ENCODE measurements at places on chromosomes 12 and 14.
A peak's percentile ranks its signal among the peaks of the same experiment; 100 is the strongest.

GRCh38 chr12:89863968-89864367 lies 155.3 kb upstream of the ATP2B1 start:
- DNase-seq = no peak

DNA sequence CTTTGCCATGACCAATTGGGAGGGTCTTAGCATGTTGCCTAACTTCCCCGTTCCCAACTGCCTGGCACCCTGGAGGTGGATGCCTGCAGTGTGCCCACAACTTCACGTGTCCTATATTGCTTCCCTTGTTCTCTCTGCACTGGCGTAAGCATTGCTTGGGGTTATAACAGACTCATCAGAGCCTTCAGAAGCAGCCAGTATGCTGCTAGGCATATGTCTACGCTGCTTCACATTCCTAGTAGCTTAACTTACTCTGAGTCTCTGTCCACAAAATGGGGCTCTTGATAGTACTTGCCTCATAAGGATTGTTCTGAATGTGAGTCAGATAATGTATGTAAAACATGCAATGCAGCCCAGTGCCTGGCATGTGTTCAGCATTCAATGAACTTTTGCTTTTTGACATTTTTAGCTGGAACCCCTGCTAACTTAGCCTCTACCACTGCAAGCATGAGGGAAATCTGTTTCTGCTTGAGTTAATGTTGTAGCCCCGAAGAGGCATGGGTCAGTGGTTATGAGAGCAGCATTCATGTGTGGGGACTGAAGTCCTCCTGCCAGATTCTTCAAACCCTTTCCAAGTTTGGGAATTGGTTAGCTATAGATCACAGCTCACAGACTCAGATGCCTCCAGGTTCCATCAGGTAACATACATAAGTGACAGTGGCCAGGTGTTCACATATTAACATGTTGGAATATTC lies 2.8 kb downstream of the SLC5A8 start:
- DNase-seq = no peak

- no peak for DNase-seq
Observed at GRCh38 chr12:116318576-116319232, 41.2 kb upstream of the MED13L start.

GRCh38 chr12:58886474-58886873 lies 33.8 kb downstream of the LRIG3 start:
- no peak for DNase-seq

- DNase-seq = no peak
Observed at GRCh38 chr12:82650627-82651337, 35.9 kb upstream of the TMTC2 start.

DNA sequence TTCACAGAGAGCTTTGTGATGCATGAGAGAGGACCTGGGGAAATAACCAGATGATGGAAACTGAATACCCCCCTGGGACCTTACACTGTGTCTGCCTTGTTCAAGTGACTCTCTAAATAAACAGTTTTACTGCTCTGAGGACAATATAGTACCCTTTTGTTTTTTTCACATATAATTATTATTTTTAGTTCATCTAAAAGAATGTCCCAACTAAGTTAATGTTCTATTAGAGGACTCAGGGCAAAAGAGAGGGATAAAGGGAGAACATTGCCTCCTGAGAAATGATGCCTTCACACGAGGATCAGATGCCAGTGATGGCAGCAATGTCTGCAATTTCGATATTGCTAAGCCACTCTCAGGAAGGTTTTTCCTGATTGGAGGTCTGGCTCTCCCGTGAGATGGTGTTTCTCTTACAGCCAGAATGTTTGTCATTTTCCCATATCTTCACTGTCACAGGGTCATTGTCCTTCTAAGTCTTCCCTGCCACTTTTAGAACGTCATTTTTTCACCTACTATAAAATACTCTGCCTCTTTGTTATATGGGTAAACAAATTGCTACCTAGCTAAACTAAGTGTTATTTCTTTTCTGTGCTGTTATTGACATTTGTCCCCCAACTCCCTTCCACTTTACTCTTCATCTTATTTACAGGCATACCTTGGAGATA lies 201.6 kb downstream of the RAD51B start:
- no peak for DNase-seq

- DNase-seq = peak; percentile 85
Observed at GRCh38 chr14:103528587-103529382, at the start of gene TRMT61A. TRMT61A (plus strand) TSS chr14:103529196; CDS start chr14:103529979, 783 bp downstream.
